ENCODE measurements at places on chromosomes 5 and 9.

GRCh38 chr9:122053064-122053463 lies 40.0 kb downstream of the TTLL11 start:
- no peak for DNase-seq

DNA sequence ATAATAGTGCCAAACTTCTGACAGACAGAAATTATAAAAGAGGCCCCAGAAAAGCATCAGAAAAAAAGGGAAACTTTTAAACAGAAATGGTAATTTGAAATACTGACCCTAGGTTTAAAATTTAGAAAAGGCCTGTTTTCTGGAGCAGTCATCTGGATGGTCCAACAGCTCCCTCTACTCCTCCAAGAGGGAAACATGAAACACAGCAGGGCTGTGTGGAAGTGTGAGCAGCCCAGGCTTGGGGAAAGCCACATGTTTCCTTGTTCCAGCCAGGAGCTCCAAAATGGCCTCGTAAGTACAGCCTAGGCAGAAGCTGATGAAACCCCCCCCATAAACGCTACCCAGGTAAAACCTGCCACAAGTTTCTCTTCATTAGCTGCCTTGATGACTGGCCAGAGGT lies 499.3 kb upstream of the ADAMTS16 start:
- DNase-seq: no peak

- DNase-seq: no peak
These were observed 3.6 kb upstream of the PSMD5 start for GRCh38 chr9:120846251-120846889.

GRCh38 chr5:75381456-75381855 lies 44.4 kb downstream of the HMGCR start:
- no peak for DNase-seq

DNA sequence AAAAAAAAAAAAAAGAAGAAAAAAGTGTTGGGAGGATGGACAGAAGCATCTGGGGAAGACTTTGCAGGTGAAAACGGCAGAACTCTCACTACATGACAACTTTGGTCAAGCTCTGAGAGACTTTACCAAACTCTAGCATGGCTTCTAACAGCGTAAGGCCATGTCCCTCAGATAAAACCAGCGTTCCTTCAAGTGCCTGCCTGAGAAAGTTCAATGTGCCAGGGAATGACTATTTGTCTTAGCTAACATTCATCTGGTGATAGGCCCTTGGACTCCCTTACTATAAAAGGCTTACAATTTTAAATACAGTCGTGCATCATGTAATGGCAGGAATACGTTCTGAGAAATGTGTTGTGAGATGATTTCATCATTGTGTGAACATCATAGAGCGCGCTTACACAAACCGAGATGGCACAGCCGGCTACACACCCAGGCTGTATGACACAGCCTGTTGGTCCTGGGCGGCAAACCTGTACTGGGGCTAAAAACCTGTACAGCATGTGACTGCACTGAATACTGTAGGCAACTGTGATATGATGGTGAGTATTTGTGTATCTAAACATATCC lies 14.9 kb upstream of the ZFP62 start:
- DNase-seq: no peak

- DNase-seq: no peak
These were observed 677 bp upstream of the TXNDC15 start for GRCh38 chr5:134873494-134873893.

DNA sequence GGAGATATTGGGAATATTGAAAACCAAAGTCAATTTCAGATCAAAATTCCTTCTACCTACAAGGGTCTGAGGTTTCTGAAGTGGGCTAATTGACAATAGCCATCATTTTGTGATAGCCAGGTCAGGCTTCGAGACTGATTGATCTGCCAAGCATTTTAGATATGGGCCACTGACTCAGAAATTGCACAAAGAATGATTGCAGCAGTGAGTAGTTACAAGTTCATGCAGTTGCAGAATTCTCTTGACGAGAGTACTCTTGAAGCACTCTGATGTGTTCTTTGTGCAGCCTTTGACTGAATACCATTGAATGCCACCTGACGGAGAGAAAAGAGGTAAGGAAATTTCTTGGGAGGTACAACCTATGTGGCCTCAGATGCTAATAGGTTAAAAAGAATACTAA lies 8.3 kb downstream of the C9orf57 start:
- DNase-seq: no peak

DNA sequence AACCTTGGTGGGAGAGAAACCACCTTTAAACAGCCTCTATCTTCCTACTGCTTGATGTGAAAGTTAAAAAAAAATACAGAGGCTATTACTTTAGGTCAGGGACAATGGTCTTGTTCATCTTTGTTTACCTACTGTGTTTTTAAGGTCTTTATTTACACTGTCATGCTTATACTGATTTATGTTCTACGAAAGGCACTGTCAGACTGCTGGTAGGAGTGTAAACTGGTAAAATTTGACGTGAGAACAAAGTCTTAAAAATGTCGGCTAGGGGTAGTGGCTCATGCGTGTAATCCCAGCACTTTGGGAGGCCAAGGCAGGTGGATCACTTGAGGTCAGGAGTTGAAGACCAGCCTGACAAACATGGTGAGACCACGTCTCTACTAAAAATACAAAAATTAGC lies 42.1 kb upstream of the ELOVL7 start:
- no peak for DNase-seq

DNA sequence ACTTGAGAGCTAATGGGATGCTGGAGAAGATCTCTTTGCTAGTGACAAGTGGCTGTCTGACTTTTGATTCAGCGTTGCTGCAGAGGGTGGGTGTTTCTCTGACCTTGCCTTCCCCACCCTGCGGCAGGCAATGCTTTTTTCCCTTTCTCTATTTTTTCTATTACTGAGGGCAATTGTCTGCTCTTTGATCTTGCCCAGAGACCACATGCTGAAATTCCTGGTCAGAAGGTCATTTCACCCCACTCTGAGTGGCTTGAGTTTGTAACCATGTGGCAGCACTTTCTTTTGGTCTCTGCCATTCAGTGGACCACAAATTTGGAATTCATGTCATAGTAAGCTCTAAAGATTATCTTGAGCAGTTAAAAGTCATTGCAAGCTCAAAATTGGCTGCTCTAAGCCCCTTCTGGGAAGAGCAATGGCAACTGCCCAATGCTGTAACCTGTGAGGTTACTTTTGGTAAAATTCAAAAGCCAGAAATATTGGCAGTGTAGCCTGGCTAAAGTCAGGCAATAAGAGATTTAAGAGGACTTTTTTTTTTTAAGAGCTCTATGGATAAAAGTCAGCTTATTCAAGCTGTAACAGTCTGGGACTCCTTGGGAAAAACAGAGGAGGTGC lies 30.4 kb upstream of the MTMR12 start:
- no peak for DNase-seq

- DNase-seq: no peak
These were observed 339.7 kb downstream of the RAB3C start for GRCh38 chr5:58922461-58923171.

DNA sequence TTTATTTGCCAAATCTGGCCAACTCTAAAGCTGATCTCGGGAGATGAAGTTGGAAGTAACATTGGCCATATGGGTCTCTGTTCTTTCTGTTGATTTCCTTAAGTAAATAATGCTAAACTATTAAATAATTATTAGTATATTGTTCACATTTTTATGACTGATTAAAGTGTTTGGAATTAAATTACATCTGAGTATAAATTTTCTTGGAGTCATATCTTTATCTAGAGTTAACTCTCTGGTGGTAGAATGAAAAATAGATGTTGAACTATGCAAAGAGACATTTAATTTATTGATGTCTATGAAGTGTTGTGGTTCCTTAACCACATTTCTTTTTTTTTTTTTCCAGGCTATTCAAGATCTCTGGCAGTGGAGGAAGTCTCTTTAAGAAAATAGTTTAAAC lies 9.3 kb upstream of the FGF18 start:
- no peak for DNase-seq

- DNase-seq: no peak
These were observed 222.9 kb upstream of the ZNF462 start for GRCh38 chr9:106639873-106640568.

- DNase-seq: no peak
These were observed 287.3 kb downstream of the ADGRV1 start for GRCh38 chr5:90845723-90846554.

GRCh38 chr5:68329554-68330255 lies 114.1 kb downstream of the PIK3R1 start:
- DNase-seq: no peak

DNA sequence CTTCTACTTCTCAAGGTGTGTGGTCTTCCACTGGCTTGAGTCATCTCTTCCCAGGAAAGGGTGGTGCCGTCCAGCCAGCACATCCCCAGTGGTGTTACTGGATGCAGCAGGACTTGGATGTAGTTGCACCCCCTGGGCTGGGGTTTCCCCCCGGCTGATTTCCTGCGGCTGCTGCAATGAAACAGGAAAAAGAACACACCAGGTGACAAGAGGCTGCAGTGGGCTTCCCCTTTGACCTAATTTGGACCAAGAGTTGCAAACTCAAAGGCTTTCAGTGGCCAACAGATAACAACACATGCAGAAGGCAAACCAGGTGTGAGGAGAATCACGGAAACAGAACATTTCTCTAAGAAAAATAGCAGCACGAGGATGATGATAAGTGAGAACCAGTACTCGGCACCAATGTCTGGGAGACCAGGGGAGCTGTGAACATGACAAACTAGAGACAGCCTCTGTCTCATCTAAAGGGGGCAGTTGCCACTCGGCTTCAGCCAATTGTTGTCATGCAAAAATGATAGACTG lies 83.7 kb downstream of the PDE6A start:
- DNase-seq: peak; percentile 5
